Hippocampal formation (tissue), 2 donors: ENCODE measurements at places on chromosomes 5 and 9.

- no peak for DNase-seq
These were observed 101.7 kb upstream of the FCN2 start for GRCh38 chr9:134778841-134779411.

- no peak for DNase-seq
These were observed 17.2 kb downstream of the FRMD3 start for GRCh38 chr9:83521011-83521410.

GRCh38 chr5:136034984-136035383 is 6.2 kb downstream of the TGFBI start:
- no peak for DNase-seq

DNA sequence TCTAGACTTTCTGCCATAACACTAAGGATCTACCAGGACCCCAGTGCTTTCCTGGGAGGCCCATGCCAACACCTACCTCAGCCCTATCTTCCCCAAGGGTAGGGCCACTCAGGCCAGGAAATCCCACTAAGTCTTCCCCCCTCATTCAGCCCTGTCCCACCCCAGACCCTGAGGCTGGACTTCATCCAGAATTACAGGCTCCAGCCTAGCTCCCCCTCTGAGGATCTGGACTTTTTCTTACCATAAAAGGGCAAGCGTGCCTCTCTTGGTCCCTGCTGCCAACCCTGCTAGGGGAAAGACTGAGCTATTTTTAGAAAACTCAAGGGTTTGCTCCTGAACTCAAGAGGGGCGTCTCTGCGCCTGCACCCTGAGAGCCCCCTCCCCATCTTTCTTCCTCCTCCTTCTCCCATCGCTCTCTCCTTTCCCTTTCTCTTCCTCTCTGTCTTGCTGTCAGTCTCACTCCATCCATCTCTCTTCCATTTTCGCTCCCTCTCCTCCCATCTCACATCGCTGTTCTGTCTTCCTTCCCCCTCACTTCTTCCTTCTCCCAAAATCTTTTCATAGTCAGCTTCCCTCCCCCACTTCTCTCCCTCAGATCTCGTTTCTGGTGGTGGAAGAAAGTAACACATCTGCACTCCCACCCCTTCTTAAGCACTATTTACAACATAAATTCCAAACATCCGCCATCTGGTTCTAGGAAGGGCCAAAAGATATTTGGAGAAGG is 38.1 kb upstream of the IL17B start:
- DNase-seq, result no peak

DNA sequence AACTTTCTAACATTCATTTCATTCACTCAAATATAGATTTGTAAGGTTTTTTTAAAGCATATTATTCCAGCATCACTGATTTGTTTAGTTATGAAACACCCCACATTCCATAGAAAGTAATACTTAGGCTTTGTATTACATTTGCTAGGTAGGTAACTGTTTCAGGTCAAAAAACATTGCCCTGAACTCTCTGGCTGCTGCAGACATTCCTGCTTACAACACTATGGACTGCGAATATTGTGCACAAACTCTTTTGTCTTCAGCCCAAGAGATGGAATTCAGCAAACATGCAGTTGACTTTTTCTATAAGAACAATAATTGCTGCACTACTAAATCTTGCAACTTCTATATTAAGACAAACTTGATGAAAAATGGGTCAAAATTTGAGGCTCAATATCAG is 301.0 kb downstream of the ARL15 start:
- DNase-seq, result no peak

DNA sequence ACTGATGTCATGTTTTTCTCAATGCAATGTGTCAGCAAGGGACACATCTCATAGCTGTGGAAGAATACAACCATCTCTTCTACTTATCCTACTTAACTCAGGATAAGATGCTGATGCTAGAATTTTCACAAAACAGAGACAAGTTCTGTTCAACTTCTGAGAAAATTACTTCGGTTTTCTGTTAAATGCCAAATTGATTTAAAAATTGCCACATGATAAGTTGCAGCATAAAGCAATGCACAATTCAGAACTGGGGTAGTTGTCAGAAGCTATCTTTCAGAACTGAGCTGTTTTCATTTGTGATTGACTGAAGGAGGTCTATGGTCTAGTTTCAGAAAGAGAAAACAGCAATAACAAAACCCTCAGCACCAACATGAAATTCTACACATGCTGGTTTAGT is 954.8 kb upstream of the C9orf72 start:
- no peak for DNase-seq

DNA sequence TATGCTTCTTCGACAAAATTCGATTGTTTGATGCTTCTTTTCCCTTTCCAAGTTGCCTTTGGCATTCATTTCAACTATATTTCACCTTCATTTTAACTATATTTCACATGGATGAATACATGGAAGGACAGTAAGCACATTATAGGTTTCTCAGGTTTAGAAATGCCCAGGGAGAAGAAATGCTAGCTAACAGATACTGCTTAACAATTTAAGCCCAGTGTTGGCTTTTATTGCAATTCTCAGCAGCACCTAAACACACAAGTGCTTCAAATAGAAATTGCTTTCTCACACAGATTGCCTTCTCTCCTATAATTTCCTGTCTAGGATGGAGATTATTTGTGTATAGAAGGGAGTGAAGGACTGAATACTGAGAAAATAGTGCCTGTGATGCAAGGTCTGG is 30.2 kb upstream of the SMC5 start:
- DNase-seq, result no peak

DNA sequence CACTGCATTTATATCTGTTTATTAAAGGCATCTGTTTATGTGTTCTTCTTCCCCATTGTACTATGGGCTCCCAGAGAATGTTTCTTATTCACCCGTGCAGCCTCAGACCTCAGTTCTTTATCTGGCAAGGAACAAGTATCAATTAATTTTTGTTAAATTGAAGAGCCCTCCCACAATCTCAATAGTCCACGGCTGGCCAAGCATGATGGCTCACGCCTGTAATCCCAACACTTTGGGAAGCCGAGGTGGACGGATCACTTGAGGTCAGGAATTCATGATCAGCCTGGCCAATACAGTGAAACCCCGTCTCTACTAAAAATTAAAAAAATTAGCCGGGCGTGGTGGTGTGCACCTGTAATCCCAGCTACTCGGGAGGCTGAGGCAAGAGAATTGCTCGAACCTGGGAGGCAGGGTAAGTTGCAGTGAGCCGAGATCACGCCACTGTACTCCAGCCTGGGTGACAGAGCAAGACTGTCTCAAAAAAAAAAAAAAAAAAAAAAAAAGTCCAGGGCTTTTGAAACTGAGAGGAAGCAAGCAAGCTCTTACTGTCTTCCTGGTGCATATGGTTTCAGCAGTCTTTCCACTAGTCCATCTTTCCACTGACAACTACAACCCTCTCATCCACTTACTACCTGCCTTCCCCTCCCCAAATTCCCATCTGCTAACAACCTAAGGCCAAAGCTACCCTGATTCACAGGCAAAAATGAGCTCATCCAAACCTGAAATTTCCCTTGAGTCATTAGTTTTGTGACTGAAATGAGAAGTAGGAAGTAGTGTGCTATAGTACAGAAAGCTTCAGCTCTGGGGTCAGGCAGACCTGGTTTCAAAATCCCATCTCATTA is 2.3 kb upstream of the HK3 start:
- DNase-seq, result no peak

DNA sequence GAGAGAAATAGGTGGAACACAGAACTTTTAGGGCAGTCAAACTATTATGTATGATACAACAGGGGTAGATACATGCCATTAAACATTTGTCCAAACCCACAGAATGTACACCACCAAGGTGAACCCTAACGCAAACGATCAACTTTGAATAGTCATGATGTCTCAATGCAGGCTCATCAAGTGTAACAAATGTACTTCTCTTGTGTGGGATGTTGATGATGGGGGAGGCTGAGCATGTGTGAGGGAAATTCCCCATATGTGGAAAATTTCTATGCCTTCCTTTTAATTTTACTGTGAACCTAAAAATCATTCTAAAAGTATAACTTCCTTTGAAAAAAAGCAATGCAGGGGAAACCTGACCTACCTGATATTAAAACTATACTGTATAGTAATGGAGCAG is 201.4 kb upstream of the RASEF start:
- DNase-seq, result no peak

GRCh38 chr5:115126303-115126702 is 43.4 kb downstream of the TRIM36 start:
- no peak for DNase-seq

GRCh38 chr9:99820685-99821395 is 845 bp upstream of the NR4A3 start:
- DNase-seq, result peak; percentile 51

GRCh38 chr5:89929834-89930233 is 479.7 kb downstream of the CETN3 start:
- no peak for DNase-seq

GRCh38 chr5:73887688-73888087 is 261.7 kb downstream of the ARHGEF28 start:
- DNase-seq, result no peak

GRCh38 chr9:116693233-116693731 is 6.2 kb downstream of the TRIM32 start:
- DNase-seq, result no peak

- DNase-seq, result no peak
These were observed 46.6 kb upstream of the IPPK start for GRCh38 chr9:92716557-92716956.

GRCh38 chr5:62547945-62548630 is 30.5 kb upstream of the LRRC70 start:
- DNase-seq, result no peak

DNA sequence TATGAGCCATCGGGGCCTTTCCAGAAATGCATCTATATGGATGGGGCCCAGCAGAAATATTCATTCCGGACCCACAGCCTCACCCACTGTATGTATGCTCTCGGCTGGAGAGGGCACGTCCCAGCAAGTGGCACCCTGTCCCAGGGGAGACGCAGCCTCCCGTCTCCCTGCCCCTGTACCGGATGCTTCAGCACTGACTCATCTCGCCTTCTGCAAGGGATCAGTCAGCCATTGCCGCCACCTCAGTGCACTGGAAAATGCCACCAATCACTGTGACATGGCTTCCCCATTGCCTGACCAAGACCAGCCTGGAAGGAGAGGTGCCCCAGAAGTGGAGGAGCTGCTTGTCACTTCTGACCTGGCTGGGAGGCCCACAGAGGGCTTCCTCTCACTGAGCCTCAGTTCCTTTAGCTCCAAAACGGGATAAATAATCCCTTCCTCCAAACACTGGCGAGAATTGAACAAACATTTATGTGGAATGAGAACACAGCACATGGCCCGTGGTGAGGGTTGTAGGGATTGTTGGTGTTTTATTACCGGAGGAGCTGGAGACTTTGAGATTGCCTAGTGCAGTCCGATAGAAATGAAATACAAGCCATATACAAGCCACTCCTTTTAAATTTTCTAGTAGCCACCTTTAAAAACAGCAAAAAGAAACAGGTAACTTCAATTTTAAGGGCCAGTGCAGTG is 43.9 kb upstream of the ORM1 start:
- DNase-seq, result no peak

GRCh38 chr5:38131686-38132085 is 126.7 kb upstream of the EGFLAM start:
- DNase-seq, result no peak

DNA sequence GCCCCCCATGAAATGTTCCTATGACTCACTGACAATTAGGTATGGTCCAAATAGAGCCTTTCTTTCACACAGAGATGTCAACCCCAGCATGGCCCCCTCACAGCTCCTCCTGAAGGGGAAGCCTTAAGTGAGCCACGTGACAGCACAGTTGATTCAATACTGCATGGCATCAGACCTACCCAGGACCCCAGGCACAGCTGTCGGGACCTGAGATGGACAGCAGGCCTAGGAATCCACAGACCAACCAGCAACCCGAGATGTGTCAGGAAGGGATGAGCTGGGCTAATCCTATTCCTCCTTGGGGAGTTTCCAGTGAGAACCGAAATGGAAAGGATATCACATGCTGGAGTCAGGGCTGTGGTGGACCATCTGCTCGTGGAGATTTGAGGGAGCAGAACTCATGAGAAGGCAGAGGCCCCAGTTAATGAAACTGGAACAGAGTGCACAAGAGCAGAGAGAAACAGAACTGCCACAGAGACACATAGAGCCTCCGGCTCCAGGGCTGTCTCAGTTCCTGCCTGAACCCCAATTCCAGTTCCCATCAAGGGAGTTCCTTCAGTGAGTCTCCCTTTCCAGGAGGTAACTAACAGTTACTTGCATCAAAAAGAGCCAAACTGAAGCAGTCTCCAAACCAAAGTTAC is 42.1 kb upstream of the SMIM23 start:
- no peak for DNase-seq

DNA sequence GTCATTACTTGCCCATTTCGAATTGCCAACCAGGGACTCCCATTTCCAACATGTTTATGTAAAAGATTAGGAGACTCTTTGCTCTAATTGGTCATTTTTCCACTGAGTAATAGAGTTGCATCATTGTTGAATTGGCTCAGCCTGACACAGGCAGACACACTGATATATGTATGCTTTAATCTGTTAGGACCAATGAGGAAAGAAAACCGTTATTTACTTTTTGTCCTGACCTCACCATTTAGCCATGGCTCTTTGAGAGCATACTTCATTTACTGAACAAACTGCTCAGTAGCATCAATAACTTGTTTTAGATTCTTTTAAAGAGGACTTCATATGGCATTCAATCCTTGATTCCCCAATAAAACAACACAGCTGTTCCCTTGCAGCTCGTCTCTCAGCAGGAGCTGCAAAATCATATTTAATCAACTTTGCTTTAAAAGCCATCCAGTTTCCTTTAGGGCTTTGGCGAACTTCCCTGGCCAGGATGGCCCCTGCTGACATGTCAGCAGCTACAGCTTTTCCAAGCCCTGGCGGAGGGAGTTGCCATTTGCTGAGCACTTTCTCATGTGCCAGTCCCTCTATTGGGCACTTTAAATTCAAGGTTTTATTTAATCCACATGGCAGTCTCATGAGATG is 251.5 kb upstream of the TNC start:
- DNase-seq, result no peak

GRCh38 chr5:55021410-55021809 is 2.6 kb upstream of the GZMK start:
- DNase-seq, result no peak

DNA sequence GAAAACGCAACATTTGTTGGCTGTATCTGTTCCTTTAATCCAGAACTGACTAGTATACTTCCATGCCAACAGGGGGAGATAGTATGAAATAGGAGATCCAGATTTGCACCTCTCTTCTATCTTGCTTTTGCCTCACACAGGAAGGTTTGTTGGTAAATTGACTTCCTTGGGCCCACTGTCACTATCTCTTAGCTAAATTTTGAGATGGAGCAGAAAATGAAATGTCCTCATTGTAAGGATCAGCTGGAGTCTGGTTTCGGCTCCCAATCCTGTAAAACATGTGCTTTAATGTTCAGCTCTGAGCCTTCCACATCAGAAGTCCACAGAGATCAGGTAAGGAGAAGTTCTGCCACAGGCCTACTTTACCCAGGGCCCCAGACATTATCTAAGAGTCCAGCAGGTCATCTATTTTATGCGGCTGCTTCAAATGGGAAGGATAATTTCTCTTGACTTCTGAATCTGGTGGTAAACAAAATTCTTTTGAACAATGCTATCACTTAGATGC is 176.8 kb downstream of the FER start:
- DNase-seq, result no peak
